ENCODE measurements at places on chromosomes 5 and 9.

GRCh38 chr9:18605766-18606180, 131.8 kb downstream of the ADAMTSL1 start:
- no peak for DNase-seq

DNA sequence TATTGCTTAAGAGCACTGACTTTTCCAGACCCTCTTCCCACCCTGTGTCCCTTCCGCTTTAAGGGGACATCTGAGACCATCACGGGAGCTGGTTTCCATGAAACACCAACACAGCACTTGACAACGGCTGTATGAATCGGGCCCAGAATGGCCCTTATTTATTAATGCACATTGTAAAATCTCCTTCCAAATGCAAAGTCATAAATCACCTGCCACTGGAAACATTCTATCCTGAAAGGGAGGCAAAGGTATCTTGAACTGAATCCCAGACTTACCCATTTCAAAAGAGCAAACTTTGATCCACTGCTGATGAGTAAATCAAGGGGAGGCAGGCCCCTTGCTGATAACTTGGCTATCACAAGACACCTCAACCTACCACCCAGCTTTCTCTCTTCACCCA, 37.4 kb downstream of the SHB start:
- no peak for DNase-seq

- no peak for DNase-seq
Observed at GRCh38 chr9:132197856-132198550, 36.1 kb downstream of the NTNG2 start.

- DNase-seq, result no peak
Observed at GRCh38 chr5:67886761-67887160, 328.8 kb upstream of the PIK3R1 start.

DNA sequence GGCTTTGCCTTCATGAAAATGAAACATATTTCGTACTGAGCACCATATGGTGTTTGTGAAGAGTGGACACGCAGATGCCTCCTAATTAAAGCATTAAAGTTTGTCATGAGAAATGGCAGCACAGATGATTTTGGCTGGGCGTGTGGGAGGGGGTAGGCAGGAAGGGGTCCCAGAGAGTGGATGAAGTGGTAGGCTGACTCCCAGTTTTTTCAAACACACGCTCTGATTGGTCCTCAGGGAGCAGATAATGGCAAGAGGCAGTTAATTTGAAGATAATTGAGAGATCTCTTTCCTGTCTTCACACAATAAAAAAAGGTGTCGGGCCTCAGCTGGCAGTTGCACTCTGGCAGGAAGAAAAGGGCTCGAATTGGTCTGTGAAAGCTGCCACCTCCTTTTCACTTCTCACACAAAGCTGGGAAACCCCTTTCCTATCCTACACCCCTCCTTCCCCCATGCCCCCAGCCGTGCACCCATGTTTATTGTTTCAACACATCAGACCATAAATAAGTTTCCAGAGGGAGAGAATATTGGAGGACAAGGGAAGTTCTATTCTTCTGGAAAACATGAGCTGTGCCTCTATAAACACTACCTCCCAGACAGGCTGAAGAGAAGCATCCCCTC, 429.6 kb downstream of the ARHGEF28 start:
- no peak for DNase-seq

- DNase-seq, result no peak
Observed at GRCh38 chr5:94010814-94011213, 269.4 kb upstream of the POU5F2 start.

GRCh38 chr5:54091307-54092130, 218.9 kb downstream of the ARL15 start:
- DNase-seq, result no peak

GRCh38 chr5:166370928-166371690, 1920.3 kb upstream of the WWC1 start:
- no peak for DNase-seq

GRCh38 chr5:168827636-168828035, 248.5 kb upstream of the PANK3 start:
- no peak for DNase-seq

- DNase-seq, result no peak
Observed at GRCh38 chr5:3276896-3277295, 318.7 kb upstream of the IRX1 start.

DNA sequence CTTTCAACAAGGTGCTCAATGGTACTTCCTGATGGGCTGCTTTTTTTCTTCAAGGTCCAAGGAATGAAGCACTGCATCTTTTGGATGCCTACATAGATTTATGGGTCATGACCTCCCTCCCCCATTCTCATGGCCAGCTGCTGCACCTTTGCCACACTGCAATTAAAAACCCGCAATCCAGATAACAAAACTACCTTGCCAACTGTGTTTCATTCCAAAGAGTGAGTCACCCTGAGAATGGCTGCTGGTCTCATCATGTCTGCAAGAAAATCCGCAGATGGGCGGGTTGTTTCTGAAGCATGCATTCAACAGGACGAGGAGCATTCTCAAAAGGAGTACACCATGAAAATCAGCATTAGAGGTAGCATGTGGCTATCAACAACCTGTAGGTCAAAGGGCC, 139.8 kb downstream of the ELAVL2 start:
- DNase-seq, result no peak
